ENCODE measurements at places on chromosomes 1 and 21.
A peak's percentile ranks its signal among the peaks of the same experiment; 100 is the strongest.

- no peak for DNase-seq
Observed at GRCh38 chr1:208015255-208015654, 104.3 kb upstream of the CD34 start.

- DNase-seq = no peak
Observed at GRCh38 chr1:71918630-71919029, 363.7 kb downstream of the NEGR1 start.

DNA sequence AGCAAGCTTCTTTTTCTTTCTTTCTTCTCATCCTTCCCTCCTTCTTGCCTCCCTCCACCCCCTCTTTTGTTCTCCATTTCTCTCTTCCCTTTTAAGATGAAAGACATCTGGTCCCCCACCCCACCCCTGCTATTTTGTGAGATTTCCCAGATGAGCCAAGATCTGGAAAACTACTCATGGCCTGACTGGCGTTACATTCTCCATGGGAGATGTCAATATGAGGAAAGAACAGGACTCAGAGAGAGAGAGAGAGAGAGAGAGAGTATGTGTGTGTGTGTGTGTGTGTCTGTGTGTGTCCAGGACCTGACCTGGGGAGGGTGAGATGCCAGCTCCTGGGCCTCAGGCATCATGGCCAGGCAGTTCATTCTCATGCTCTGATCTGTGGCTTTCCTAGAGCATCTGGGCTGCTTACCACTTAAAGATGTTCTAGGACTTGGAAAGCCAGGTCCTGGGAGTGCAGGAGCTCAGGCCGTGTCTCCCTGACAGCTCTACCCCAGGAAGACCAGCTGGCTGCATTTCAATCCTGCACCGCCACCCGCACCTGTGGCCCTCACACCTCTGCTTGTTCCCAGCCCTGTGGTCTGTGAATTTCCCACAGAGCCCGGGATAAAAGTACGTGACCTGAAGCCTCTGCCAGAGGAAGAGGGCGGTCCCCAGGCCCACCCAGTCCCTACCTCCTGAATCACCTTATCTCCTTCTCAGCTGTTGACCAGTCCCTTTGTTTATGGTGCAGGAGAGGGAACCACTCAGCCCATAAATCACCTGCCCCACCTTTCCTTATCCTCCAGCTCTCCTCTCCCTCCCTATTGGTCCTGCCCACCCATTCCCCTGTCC, 3.2 kb upstream of the BEST4 start:
- DNase-seq = peak; percentile 55

DNA sequence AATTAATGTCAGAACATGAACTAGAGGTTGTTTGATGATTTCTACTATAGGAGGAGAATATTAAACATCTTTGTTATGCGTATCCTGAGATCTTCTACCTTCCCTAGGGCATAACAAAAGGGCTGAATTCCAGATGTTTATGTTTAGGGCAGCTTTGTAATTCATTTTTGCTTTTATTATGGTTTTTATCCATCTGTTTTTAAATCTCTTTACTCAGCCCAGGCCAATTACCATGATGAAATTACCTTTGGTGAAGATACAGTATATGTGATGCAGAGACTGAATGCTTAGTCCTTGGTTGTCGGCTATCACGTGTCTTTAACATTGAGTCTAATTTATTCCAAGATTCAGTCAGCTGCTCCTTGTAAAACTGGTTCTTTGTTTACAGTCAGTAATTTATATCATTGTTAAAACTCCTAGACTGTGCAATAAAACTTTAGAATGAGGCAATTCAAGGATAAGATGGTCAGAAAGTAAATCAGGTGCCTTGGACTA, 176.9 kb downstream of the CTH start:
- no peak for DNase-seq

- no peak for DNase-seq
Observed at GRCh38 chr1:4657244-4657789, 2.9 kb downstream of the AJAP1 start.

DNA sequence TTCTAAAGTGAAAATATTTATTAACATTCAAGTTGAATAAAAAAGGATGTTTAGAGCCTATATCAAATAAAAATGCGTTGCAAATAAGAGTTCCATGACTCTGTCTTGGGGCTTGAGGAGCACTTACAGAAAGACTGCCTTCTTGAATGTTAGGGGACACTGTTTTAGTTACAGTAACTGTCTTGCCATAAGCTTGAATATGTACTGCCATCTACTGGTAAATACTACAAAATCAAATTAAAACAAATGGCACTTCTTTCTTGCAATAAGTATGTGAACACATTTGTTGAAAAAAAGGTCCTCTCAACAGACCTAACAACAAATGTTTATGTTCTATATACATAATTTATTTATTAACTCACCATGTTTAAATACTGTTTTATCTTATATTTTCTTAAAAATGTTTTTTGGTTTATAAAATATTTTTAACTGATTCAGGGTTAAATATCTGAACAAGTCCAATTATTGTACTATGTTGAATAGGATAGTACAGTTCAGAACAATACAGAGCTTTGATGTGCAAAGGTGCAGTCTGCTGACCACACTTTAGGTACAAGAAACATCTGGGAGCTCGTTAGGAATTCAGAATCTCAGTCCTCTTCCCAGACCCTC, 199.5 kb downstream of the LRRIQ3 start:
- DNase-seq = no peak

DNA sequence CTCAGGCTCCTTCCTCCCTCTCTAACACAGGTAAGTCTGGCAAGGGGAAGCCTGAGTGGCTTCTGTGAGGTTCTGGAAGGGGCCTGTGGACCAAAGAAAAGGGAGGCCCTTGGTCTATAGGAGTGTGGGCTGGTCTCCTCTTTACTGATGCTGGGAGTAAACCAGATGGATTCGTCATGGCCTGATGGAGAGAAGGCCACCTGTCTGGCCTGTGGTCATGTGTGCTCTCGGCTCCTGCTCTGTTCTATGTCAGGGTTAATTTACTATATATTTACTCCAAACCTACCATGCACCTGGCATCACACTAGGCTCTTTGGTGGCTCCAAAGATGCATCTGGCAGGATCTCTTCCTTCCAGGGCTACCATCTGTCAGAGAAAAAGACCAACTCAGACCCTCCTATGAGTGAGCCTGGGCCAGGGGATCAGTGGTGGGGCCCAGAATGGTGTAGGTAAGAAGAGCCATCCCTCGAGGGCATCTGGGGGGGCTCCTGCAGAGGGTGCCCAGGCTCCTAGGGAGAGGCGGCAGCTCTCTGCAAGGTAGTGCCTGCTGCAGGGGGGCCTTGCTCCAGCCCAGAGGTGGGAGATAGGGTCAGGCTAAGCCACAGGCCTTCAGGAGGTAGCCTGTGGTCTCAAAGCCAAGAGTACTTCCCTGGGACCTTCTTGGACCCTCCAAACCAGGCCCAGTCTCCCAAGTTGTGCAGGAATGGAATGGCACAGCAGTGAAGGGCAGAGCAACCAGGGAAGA, 68.2 kb upstream of the SELENON start:
- DNase-seq = peak; percentile 38

DNA sequence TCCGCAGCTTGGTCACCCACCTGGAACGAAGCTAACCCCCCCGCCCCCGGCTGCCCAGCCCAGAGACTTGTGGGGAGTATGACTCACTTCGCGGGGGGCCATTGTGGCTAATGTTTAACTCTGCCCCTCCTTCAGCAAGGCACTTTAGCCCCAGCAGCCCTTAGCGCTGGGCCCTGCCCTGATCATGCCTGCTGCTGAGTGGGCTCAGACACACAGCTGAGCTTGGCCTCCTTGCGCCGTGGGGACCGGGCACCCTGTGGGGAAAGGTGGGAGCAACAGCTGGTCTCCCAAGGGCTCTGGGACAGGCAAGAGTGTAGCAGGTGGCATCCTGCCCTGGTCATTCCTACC, 6.3 kb upstream of the LAD1 start:
- DNase-seq = no peak

GRCh38 chr1:11804666-11805421, 920 bp downstream of the MTHFR start:
- peak; percentile 81 for DNase-seq

DNA sequence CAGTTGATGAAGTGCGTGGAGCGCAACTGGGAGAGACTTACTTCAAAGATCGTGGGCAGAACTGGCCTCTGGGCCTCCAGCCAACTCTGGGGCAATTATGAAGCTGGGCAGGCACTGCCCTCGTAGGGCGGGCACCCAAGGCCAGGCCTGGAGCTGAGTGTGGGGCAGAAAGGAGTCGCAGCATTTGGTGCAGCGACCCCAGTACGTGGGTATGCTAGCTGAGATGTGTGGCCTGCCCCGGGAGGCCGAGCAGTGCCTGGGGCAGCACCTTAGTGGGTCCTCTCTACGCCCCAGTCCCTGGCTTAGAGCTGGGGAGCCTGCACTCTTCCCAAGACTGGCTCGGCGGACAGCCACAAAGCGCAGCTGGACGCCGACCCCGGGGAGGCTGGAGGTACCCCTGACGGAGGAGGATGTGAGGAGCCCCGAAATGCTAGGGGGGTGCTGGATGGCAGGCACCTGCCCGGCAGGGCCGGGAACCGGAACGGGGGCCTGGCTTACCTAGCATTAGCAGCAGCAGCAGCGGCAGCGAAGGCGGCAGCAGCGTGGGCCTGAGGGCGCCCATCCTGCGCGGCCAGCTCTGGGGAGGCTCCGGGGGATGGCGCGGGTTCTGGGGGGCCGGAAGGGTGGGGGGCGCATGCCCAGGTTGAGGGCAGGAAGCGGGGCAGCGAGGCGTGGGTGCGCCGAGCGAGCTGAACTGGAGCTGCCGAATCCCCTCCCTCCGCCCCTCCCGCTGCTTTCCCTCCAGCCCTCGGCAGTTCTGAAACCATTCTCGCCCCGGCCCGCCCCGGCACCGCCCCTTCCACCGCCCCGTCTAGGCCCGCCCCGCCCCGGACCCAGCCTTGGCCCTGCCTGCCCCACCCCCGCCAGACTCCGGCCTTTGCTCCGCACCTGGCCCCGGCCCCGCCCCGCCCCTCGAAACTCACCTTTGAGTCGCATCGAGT, at the start of gene IGSF8:
Gene IGSF8, minus strand, starts transcription at position 709 of the 941 bp plus-strand sequence. Its CDS starts 147 bp downstream, at position 562.
- peak; percentile 97 for DNase-seq

DNA sequence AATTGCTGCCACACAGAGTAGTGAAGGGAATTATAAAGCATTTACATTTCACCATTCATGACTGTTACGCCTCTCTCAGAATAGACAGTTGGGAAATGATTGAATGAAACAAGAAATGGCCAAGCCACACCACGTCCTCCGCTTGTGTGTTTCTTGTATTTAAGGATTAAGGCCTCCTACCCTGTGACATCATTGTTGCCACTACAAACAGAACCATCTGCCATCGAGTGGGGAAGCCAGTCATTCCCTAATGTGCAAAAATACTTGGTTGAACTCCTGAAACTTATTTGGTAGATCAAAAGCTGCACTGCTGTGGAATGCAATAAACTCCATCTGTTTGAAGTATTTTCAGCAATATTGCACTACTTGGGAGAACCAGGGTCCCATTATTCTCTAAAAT, 99.0 kb upstream of the C1orf105 start:
- DNase-seq = no peak

DNA sequence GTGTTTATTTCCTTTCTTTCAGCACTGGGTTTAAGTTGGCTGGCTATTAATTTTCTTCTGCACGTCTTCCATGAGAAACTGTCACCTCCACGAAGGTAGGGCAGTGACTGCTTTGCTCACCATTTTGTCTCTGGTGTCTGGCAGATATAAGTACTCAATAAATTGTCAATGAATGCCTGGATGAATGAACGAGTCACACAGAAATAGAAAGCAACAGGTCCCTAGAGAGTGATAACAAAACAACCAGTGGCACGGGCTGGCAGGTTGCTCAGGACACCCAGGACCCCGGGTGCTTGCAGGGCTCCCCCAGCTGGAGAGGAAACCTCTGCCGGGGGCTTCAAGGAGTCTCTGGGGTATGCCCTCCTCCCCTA, 3.2 kb upstream of the MYOC start:
- no peak for DNase-seq

GRCh38 chr1:153679337-153680119, 1.0 kb downstream of the NPR1 start:
- DNase-seq = no peak

- no peak for DNase-seq
Observed at GRCh38 chr1:76113446-76113845, 38.9 kb downstream of the ST6GALNAC3 start.

GRCh38 chr21:45074048-45074817, at the start of gene ADARB1:
TSS of gene ADARB1 (plus strand) at chr21:45074580. CDS start at chr21:45171657, 97,077 bp downstream.
- DNase-seq = peak; percentile 88

GRCh38 chr21:43611598-43612369, 47.5 kb downstream of the HSF2BP start:
- peak; percentile 89 for DNase-seq

DNA sequence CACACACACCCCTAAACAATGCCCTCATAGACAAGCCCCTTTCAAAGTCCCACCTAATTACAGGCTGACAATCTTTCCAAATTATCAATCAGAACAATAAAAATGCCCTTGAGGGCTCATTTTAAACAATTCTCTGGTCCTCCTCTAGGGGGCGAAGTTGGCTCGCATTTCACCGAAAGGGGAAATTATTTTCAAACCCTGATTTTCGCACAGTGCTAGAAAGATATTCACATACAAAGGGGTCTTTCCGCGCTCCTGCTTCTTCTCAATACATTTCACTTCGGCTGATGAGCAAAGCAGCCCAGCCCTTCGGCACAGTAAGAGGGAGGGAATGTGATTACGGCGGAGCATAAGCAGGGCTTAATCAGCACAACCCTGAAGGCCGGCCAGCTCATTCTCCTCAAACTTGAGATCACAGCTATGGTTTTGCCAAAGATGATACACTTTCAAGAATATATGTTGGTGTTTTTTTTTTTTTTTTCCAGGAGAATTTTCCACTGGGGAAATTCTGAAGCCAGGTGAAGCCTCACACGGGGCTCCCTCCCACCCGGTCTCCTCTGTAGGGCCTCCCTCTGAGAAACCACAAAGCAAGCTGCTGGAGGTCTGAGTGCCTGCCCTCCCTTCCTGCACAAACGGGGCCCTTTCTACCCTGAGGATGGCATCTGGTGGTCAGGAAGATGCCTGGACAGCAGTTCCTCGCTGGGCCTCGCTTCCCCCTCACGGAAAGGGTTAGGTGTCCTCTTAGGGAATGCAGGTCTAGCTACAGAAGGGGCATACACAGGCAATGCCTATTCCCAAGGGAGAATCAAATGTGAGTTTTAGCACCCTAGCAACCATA, 66.9 kb downstream of the GNG12 start:
- DNase-seq = peak; percentile 84

DNA sequence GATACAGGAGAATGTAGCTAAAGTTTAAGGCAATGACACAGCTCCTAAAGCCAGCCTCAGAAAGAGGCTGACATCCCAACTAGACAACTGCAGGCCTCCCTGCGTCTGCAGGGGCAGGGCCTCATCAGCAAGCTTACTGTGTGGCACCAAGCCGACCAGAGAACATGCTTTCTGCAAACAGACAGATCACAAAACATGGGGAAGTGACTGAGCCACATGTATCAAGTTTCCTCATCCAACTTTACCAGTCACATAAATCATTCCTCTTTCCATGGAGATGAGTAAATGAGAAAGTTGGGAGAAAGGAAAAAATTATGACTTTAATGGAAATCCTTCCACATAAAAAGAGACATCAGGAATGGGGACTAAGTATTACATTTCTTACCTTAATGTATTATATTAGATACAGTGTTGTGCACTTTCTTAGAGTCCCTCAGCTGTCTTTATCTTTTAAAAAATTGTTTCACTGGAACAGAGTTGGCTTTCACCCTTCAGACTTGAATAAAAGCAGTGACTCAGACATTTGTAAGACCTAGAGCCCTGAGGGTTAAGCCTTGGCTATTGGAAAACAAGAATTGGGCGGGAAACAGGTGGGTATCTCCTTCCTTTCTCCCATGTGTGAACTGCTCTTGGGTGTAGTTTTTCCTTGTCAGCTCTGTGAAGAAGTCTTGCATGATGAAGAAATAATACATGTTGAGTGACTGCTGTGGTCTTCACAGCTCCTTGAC, 305.7 kb upstream of the SNX7 start:
- DNase-seq = no peak

Data from posterior vena cava (tissue), 2 donors.